Sigmoid colon (tissue), 7 donors: ENCODE measurements at places on chromosomes 12 and 14.

GRCh38 chr14:51644217-51644933 lies 7.3 kb upstream of the FRMD6 start:
- DNase-seq = no peak

DNA sequence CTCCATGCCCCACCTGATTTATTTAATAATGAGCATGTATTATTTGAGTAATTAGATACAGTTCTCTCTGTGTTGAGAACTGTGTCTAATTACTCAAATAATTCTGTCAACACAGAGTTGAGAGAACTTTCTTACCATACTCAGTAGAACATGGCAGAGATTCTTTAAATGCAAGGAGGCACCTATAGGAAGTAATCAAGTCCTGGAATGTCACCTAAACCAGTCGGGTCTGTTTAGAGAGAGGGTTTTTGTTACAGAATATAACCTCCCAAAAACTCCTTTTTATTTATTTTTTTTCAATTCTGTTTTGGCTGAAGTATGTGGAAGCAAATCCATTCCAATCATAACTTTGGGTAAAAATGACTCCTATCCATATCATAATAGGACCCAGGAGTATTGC lies 37.5 kb upstream of the CIT start:
- no peak for DNase-seq

DNA sequence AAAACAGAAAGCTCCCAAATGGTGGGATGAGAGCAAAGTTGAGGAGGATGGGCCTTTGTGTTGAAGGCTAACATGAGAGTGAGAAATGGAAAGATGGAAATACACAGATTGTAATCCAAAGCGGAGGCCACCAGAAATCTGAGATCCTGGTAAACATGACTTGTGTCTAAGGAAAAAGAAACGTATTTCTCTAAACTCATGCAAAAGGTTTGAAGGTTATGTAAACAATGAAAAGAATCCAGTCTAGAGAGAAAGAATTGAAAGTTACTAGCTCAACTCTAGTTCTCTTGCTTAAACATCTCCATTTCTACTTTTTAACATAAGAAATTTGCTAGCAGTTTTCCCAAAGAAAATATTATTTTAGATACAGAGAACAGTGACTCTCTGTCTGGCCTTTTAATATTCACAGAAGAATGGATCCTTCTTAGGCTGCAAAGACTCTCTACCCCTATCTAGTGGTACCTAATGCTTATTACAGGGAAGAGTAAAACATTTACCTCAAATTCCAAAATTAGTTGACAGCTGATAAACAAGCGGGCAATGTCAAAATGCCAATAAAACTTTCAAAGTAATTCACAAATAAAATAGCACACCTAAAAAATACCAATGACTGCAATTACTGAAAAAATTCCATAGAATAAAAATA lies 75.8 kb upstream of the SOX5 start:
- no peak for DNase-seq

DNA sequence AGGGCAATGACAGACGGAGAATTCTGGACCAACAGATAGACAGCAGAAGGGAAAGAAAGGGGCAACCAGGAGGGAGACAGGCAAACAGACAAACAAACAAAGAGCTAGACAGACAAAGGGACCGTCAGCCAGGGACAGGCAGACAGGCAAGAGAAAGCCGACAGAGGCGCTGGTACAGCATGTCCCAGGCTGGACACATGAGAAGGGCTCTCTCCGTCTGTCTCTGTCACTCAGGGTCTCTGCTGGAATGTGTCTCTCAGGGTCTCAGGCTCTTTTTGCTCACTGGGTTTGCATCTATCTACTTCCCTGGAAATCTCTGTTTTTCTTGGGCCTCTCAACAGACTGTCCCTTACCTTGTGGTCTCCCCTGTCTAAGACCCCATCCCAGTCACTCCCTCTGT lies 8.2 kb upstream of the SMUG1 start:
- DNase-seq = no peak

- no peak for DNase-seq
These were observed 25.9 kb upstream of the GPR132 start for GRCh38 chr14:105091054-105091516.

GRCh38 chr12:11752403-11753149 lies 103.1 kb downstream of the ETV6 start:
- DNase-seq = no peak

DNA sequence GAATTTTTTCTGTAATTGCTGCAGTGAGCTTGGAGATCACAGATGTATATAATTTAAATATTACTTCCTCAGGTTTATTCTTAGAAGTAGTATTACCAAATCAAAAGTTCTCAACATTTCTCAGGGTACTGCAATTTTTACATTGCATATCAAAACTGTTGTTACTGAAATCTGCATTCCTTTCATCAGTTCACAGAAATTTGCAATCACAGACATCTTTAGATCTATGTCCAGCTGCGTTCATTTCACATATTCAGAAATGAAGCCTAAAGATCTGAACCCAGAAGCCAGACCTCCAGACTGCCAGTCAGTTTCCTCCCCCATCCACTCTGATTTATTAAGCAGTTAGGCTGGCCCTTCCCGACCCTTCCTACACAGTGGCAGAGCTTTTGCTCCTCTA lies 18.2 kb upstream of the IFT81 start:
- DNase-seq = peak; percentile 46

DNA sequence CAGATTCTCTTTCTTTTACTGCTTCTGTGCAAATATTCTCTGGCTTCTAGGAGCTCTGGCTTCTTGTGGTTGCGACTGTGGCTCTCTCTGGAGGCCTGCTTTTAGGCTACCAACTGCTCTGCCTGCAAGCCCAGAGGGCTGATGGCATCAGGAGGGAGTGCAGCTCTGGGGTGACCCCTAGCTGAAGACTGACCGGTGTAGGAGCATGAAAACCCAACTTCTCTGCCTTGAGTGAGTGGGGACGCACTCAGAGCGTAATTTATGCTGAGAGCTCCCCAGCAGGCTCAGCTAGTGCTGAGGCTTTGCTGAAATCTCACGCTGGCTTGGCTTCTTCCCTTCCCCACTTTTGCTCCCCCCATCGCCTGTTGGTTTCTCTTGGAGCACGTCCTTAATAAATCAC lies 29.9 kb upstream of the RBM19 start:
- DNase-seq = no peak

- no peak for DNase-seq
These were observed 136.1 kb upstream of the MAP1LC3B2 start for GRCh38 chr12:116423094-116423493.

DNA sequence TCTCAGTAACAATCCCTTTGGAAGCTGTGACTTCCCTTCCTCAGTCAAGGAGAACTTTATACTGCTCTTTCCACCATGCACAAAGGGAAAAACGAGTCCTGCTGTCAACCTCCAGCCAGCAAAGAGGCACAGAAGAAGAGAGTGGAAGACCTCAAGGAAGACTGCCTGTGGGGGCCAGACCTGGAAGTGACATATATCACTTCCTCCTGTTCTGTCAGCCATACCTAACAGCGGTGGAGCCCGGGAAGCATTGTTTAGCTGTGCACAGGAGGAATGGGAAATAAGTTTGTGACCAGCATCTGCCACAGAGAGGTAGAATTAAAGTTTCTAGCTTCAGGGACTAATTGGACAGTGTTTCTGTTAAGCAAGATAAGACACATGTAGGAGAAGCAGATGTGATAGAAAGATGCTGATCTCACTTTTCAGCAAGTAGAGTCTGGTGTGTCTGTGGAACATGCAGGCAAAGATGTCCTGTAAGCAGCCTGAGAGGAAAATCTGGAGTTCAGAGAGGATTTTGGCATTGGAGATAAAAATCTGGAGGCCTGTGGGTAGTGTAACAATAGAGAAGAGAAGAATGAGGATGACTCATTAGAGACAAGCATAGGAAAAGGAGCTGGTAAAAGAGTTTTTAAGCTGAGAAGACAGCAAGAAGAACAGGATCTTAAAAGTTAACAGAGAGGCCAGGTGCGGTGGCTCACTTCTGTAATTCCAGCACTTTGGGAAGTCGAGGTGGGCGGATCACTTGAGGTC lies 141.6 kb upstream of the CPSF6 start:
- DNase-seq = no peak

GRCh38 chr12:47249719-47250357 lies 170.1 kb upstream of the AMIGO2 start:
- no peak for DNase-seq

DNA sequence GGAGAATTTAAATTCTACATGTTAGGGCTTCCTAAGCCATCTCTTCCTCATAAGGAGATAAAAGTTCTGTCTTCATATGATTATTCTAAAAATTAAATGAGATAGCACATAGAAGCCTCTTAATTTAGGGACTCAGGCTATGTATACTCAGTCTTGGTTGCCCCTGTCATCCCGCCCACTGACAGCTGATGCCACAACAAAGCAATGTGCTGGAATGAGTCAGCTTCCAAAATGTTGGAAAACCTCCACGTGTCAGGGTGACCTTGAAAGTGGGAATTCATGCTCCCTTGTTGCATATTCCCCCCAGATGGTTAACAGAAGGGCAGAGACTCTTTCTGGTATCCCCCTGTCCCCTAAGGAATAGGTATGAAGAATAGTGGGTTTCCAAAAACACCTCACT lies 238.0 kb upstream of the DDHD1 start:
- no peak for DNase-seq

- no peak for DNase-seq
These were observed 219.8 kb downstream of the CRADD start for GRCh38 chr12:93896952-93897351.

DNA sequence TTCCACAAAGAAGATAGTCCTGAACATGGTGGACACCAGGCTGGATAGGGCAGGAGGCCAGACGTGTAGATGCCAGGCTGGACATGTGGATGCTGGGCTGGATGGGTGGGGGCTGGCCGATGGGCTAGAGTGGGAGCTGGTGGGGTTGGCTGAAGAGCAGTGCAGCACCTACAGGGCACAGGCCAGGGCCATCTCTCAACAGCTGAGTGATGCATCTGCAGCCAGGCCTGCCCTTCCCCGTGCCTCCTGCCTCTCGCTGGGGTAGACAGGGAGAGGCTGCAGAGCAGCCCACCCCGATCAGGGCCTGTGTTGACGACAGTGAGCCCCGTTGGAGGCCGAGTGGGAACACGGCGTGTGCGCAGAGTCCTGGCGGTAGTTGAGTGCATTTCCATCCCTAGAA lies 39.3 kb downstream of the EP400 start:
- no peak for DNase-seq

- DNase-seq = no peak
These were observed 50.8 kb upstream of the ZDHHC17 start for GRCh38 chr12:76713130-76713529.

- DNase-seq = no peak
These were observed 165.2 kb downstream of the BRMS1L start for GRCh38 chr14:35991356-35991755.

- DNase-seq = no peak
These were observed 58.0 kb upstream of the LRFN5 start for GRCh38 chr14:41548666-41549065.

GRCh38 chr12:34296143-34297041 lies 274.1 kb downstream of the ALG10 start:
- DNase-seq = peak; percentile 54
